Activated T-helper 2 cell treated with anti-CD3 and anti-CD28 coated beads, Interferon-gamma antibody, Interleukin-2, Interleukin-4, amounts not matched to agents 10 μg/mL and 5 μg/mL and 100 μg/mL, durations not matched to agents 14 hours and 24 hours and 36 hours (primary cell): ENCODE measurements at places on chromosomes 5 and 9. TPM values are rescaled to one million over a fixed set of nuclear protein-coding genes. Genes with fewer than 3 reads are reported as not detected.
A peak's percentile ranks its signal among the peaks of the same experiment; 100 is the strongest.

Gene IL33
- total RNA-seq, result not detected in 2 replicates

Gene TIMD4
- total RNA-seq, result 5.3 and 5.5 TPM in 2 replicates

Gene ACOT12
- total RNA-seq, result not detected in 2 replicates

Gene PCDHGA6
- 0.48 and 0.55 TPM in 2 replicates for total RNA-seq

Gene DRD1
- not detected in 2 replicates for total RNA-seq

Gene IL4
- 21.6 and 25.8 TPM in 2 replicates for total RNA-seq

Gene UGT3A2
- total RNA-seq, result not detected in 2 replicates

- H3K27me3 ChIP-seq, result no peaks in the 10 kb centered on the region
- H3K27ac ChIP-seq, result no peak overlapping the region
- no peak for DNase-seq
- no peak overlapping the region for H3K4me3 ChIP-seq
- H3K36me3 ChIP-seq, result no peaks in the 10 kb centered on the region
These were observed 49.5 kb downstream of the NSG2 start for GRCh38 chr5:174094857-174095606.

DNA sequence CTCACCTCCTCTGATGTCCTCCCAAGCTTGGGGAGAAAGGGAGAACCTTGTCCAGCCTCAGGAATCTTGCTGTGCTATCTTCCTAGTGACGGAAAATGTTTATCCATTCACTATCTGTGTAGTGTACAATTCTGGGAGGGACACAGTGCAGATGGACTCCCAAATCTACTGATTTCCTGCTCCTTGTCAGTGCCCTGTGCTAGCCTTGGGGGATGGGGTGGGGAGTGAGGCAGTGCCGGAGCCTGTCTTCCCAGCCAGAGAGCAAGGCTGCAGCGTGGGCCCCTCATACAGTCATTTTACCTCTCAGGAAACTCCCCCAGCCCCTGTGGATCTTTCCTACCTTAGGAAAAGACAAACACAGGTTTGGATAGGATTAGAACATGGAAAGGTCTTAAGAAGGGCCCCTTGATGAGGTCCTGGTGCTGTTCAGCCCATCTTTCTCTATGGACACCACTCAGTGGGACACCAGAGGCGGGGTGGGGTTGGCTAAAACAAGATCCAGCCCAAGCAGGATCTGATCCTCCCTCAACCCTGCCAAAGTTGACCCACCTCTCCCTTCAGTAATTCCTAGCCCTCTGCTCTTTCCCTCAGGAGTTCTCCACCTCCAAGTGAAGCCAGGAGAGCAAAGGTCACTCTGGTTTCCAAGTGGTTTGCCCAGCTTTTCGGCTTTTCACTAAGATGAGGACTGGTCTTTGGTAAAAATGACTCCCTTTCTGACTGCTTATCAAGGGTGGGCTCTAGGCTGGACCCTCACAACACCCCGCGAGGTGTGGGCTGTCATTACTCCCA is 3.4 kb downstream of the DOLK start:
- no peak overlapping the region for H3K27ac ChIP-seq
- DNase-seq, result no peak
- H3K36me3 ChIP-seq, result peaks cover 31% of the 10 kb centered on the region
- H3K4me1 ChIP-seq, result peaks cover 17% of the 10 kb centered on the region
- H3K27me3 ChIP-seq, result no peaks in the 10 kb centered on the region

- peaks cover 44% of the 10 kb centered on the region for H3K27me3 ChIP-seq
- H3K27ac ChIP-seq, result no peak overlapping the region
- no peaks in the 10 kb centered on the region for H3K36me3 ChIP-seq
- peaks cover 11% of the 10 kb centered on the region for H3K4me1 ChIP-seq
These were observed 4.1 kb upstream of the CERCAM start for GRCh38 chr9:128416432-128417019.

- H3K27me3 ChIP-seq, result no peaks in the 10 kb centered on the region
- peaks cover 64% of the 10 kb centered on the region for H3K36me3 ChIP-seq
- H3K4me3 ChIP-seq, result peak overlapping the region; percentile 2
- no peak for DNase-seq
- H3K27ac ChIP-seq, result no peak overlapping the region
These were observed 3.5 kb downstream of the RPL7A start for GRCh38 chr9:133351526-133351907.

- H3K36me3 ChIP-seq, result no peaks in the 10 kb centered on the region
- H3K27ac ChIP-seq, result no peak overlapping the region
- peaks cover 27% of the 10 kb centered on the region for H3K4me1 ChIP-seq
- no peak for DNase-seq
- H3K27me3 ChIP-seq, result no peaks in the 10 kb centered on the region
These were observed 9.2 kb upstream of the SHOC1 start for GRCh38 chr9:111803924-111804323.

- H3K4me1 ChIP-seq, result no peaks in the 10 kb centered on the region
- H3K27me3 ChIP-seq, result no peaks in the 10 kb centered on the region
- no peak overlapping the region for H3K27ac ChIP-seq
- DNase-seq, result no peak
- H3K36me3 ChIP-seq, result peaks cover 44% of the 10 kb centered on the region
- no peak overlapping the region for H3K4me3 ChIP-seq
These were observed 26.8 kb downstream of the ZNF346 start for GRCh38 chr5:177049285-177049684.

DNA sequence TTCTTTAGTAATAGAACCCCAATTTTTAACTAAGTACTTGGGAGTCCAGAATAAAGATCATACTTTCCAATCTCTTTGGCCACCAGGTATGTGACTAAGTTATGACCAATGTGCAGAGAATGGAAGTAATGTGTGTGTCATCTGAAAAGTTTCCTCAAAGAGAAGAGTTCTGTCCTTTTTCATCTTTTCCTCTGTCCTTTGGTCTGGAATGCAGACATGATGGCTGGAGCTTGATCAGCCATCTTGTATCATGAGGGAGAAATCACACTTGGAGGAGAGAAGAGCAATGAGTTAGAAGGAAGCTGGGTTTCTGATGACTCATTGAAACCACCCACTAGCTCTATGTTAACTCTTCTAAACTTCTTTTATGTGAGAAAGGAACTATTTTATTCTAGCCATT is 5.5 kb upstream of the CPEB4 start:
- peaks cover 36% of the 10 kb centered on the region for H3K4me1 ChIP-seq
- DNase-seq, result no peak
- H3K27ac ChIP-seq, result no peak overlapping the region

- DNase-seq, result no peak
- no peak overlapping the region for H3K4me3 ChIP-seq
- peaks cover 7% of the 10 kb centered on the region for H3K27me3 ChIP-seq
These were observed 7.1 kb downstream of the SPARC start for GRCh38 chr5:151679421-151680155.

GRCh38 chr5:172452398-172453205 is 1.7 kb downstream of the SH3PXD2B start:
- peaks cover 8% of the 10 kb centered on the region for H3K4me1 ChIP-seq
- H3K4me3 ChIP-seq, result peak overlapping the region; percentile 26
- no peaks in the 10 kb centered on the region for H3K36me3 ChIP-seq
- DNase-seq, result no peak

DNA sequence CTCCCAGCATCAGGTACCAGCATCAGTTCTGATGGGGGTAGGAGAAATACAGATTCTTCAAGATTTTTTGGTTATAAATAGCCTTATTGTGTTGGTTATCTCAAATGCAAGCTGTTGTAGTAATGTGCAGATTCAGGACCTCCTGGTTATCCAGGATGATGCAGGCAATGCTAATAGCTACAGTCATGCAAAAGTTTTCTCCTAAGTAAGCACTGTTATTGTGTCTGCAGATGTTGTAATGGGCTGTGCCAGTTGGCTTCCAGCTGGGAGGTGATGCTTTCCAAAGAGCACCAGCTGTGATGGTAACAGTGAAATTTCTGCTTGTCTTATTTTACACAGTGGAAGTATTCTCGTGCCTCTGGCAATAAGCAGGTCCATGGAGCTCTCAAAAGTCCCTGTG is 719.2 kb upstream of the CTNND2 start:
- H3K36me3 ChIP-seq, result no peaks in the 10 kb centered on the region
- DNase-seq, result no peak
- H3K27ac ChIP-seq, result no peak overlapping the region
- no peaks in the 10 kb centered on the region for H3K27me3 ChIP-seq
- H3K4me1 ChIP-seq, result no peaks in the 10 kb centered on the region

DNA sequence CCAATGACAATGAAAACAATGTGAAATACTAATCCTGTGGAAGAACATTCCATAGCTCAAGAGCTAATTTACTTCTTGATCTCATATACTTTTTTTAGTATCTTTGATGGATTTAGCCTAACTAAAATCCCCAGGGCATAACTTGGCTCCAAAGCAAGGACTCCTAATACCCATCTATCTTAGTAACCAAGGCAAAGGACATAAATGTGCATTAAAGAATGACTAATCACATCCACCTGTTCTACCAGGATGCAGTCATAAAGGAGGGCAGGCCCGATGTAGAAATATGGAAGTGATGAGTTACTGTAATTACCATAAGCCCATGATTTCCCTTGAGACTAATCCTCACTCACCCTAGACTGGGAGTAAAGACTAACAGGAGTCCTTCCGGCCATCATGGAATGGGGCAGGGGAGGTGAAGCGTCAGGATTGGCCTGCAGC is 56.9 kb downstream of the KIF24 start:
- no peaks in the 10 kb centered on the region for H3K36me3 ChIP-seq
- H3K4me1 ChIP-seq, result no peaks in the 10 kb centered on the region

DNA sequence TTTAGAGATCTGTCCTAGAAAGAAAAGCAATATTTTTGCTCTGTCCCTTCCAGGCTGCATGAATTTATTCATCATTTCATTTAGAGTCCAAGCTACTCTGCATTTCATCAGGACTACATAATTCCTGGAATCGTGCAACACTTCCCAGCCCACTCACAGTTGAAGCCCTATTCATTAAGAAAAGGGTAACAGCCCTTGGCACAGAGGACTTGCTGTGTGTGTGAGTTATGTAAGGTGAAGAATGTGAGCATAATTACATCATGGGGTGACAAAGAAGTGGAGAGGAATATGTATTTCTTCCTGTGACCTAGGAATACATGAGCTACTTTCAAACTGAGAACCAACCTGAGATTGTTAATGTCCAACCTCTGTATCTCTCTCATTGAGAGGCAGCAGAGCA is 317.4 kb downstream of the ARHGEF28 start:
- no peak for DNase-seq
- no peak overlapping the region for H3K4me3 ChIP-seq
- no peaks in the 10 kb centered on the region for H3K36me3 ChIP-seq
- H3K4me1 ChIP-seq, result no peaks in the 10 kb centered on the region

DNA sequence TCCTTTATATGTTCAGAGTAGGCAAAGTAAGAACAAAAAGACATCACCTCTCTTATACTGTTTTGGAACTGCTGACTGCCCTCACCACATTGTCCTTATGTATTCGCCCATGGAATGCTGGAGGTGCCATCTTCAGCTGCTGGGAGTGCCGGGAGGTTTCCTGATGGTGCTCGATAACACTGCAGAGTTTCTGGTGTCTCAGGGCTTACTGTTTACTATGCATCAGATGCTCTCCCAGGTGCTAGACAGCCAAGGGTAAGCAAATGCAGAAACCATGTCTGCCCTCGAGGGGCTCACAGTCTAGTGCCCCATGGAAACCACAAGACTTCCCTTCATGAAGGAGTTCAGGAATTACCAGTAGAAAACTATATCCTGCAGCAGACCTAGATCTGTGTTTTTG is 70.1 kb upstream of the SMIM23 start:
- H3K36me3 ChIP-seq, result no peaks in the 10 kb centered on the region
- H3K27ac ChIP-seq, result no peak overlapping the region
- DNase-seq, result no peak
- no peak overlapping the region for H3K4me3 ChIP-seq
- no peaks in the 10 kb centered on the region for H3K27me3 ChIP-seq

DNA sequence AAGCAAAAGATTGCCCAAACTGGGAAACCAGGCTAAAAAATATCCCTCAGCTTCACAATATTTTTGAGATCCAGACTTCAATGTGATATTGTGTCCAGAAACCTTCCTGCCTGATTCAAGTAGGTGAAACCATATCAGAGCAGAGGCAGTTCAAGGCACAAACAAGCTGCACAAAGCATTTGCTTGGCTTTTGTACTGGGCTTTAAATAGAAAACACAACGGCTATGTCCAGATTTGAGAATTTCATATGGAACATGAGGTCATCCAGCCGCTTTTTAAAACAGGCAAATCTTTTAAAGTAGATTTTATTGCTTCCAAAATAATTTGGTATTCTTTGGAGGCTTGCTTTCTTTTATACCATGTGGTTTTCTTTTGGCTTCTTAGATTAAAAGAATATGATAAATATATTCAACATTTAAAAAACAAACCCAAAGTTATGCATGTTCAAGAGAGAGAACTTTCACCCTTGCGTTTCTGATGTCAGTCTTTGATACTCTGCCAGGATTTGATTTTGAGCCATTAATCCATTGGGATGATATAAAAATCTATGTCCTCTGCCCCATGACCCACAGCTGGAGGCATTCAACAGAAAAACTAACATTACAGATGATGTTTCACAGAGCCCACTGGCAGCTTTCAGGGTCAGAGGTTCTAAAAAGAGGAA is 29.0 kb upstream of the CCDC112 start:
- peaks cover 42% of the 10 kb centered on the region for H3K27me3 ChIP-seq
- no peaks in the 10 kb centered on the region for H3K4me1 ChIP-seq
- H3K27ac ChIP-seq, result no peak overlapping the region
- no peak for DNase-seq
- no peaks in the 10 kb centered on the region for H3K36me3 ChIP-seq

GRCh38 chr9:106052735-106053134 is 358.4 kb downstream of the TMEM38B start:
- no peak overlapping the region for H3K27ac ChIP-seq
- H3K4me3 ChIP-seq, result no peak overlapping the region
- no peak for DNase-seq
- no peaks in the 10 kb centered on the region for H3K4me1 ChIP-seq

GRCh38 chr5:98604301-98604700 is 169.2 kb upstream of the RGMB start:
- no peaks in the 10 kb centered on the region for H3K27me3 ChIP-seq
- H3K36me3 ChIP-seq, result no peaks in the 10 kb centered on the region
- H3K27ac ChIP-seq, result no peak overlapping the region
- H3K4me1 ChIP-seq, result no peaks in the 10 kb centered on the region
